SJSA1 (cell line): ENCODE measurements at places on chromosomes 13 and 19. TPM values are rescaled to one million over a fixed set of nuclear protein-coding genes. Genes with fewer than 3 reads are reported as not detected.

- H3K27ac ChIP-seq: no peak overlapping the region
- no peak overlapping the region for H3K4me3 ChIP-seq
- H3K4me1 ChIP-seq: peaks cover 3% of the 10 kb centered on the region; the same call in 1 of the 2 replicates
- no peaks in the 10 kb centered on the region for H3K27me3 ChIP-seq
- no peak for DNase-seq
These were observed 96.9 kb downstream of the COL4A1 start for GRCh38 chr13:110209950-110210603.

GRCh38 chr19:7983286-7983950 is 22.0 kb downstream of the ELAVL1 start:
- no peak overlapping the region for H3K4me3 ChIP-seq
- H3K4me1 ChIP-seq: peaks cover 24% of the 10 kb centered on the region
- no peak overlapping the region for H3K27ac ChIP-seq
- DNase-seq: no peak
- H3K36me3 ChIP-seq: peaks cover 88% of the 10 kb centered on the region

Gene OVOL3
- total RNA-seq: not detected in 2 replicates

DNA sequence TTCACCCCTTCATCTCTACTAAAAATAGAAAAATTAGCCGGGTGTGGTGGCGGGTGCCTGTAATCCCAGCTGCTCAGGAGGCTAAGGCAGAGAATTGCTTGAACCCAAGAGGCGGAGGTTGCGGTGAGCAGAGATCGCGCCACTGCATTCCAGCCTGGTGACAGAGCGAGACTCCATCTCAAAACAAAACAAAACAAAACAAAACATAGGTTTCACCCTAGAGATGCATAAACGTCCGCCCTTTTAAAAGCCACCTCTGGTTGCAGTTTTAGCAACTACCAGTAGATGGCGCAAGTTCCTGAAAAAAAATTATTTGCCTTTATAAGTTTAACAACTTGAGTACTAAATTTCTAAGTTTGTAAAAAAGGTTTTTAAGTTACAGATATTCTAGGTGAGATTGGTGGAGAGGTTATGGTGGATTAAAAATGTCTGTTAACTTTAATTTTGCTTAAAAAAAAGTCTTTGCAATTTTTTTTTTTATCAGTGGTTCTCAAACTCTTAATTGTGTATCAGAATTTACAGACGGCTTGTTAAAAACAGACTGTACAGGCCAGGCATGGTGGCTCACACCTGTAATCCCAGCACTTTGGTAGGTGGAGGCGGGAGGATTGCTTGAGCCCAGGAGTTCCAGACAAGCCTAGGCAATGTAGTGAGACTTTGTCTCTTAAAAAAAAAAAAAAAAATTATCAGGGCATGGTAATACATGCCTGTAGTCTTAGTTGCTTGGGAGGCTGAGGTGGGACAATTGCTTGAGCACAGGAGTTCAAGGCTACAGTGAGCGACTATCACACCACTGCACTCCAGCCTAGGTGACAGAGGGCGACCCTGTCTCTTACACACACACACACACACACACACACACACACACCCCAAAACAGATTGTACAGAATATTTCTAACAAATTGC is 42.1 kb downstream of the NAA16 start:
- H3K4me1 ChIP-seq: no peaks in the 10 kb centered on the region
- H3K27me3 ChIP-seq: no peaks in the 10 kb centered on the region
- H3K27ac ChIP-seq: peak overlapping the region; percentile 51
- peaks cover 34% of the 10 kb centered on the region for H3K36me3 ChIP-seq

GRCh38 chr19:1862424-1863327 is 703 bp downstream of the KLF16 start:
- peak overlapping the region; percentile 57 for H3K4me3 ChIP-seq
- no peaks in the 10 kb centered on the region for H3K27me3 ChIP-seq
- H3K27ac ChIP-seq: no peak overlapping the region; the same call in 1 of the 2 replicates

DNA sequence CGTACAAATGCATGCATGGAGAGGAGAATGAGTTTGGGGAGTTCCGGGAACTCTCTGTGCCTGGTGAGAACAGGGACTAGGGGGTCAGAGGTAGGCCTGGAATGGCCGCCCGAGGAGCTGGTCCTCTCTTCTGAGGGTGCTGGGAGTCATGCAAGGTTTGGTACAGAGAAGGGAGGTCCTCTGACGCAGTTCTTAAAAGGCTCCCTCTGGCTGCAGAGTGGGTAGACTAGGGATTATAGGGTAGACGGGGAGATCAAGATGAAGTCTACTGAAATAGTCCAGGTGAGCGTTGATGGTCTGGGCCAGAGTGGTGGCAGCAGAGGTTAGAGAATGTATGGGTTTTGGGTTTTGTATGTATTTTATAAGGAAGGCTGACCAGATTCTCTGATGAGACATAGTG is 796 bp downstream of the ZNF304 start:
- H3K27me3 ChIP-seq: no peaks in the 10 kb centered on the region
- H3K4me3 ChIP-seq: peak overlapping the region; percentile 73
- H3K4me1 ChIP-seq: peaks cover 12% of the 10 kb centered on the region
- H3K36me3 ChIP-seq: peaks cover 54% of the 10 kb centered on the region
- peak; percentile 2 for DNase-seq

Gene LIM2
- total RNA-seq: not detected in 2 replicates

DNA sequence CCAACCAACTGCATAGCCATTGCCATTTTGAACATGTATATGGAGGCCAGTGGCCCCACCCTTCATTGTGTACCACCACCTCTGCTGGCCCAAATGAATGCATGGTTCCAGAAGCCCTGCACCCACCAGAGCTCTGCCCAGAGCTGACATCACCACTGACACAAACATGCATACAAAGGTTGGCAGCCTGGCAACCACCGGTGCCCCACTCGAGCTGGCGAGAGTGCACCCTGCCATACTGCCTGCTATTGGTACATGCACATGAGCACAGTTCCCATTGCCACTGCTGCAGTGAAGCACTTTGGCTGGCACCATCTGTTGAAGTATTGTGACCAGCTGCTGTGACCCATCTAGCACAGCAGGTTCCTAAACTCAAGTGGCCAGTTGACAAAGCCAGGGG is 1564.9 kb downstream of the OLFM4 start:
- no peak overlapping the region for H3K4me3 ChIP-seq
- no peaks in the 10 kb centered on the region for H3K27me3 ChIP-seq
- DNase-seq: no peak
- no peaks in the 10 kb centered on the region for H3K36me3 ChIP-seq

DNA sequence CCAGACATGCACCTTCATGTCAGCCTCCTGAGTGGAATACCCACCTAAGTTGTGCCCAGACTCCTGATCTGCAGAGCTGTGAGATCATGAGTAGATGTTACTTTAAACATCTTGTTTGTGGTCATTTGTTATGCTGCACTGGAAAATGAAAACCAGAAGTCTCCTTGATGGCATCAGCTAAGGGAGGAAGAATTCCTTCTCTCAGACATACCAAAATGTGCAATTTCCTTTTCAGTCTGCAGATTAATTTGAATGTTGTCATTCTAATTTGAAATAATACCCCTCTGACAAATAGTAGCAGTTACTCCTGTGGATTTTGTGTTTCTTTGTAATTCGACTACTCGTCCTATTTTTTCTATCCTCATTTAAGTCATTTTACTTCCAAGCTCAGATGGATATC is 59.3 kb downstream of the ITGBL1 start:
- no peak overlapping the region for H3K27ac ChIP-seq
- H3K36me3 ChIP-seq: no peaks in the 10 kb centered on the region
- no peak for DNase-seq
- H3K27me3 ChIP-seq: no peaks in the 10 kb centered on the region
- no peak overlapping the region for H3K4me3 ChIP-seq

Gene ZNF177
- total RNA-seq: 1.8 TPM in 1 of 2 replicates, not detected in the other

GRCh38 chr19:29651622-29652394 is 13.5 kb upstream of the PLEKHF1 start:
- no peak overlapping the region for H3K4me3 ChIP-seq
- no peak overlapping the region for H3K27ac ChIP-seq
- no peaks in the 10 kb centered on the region; the same call in 1 of the 2 replicates for H3K27me3 ChIP-seq
- no peak for DNase-seq
- H3K4me1 ChIP-seq: no peaks in the 10 kb centered on the region

DNA sequence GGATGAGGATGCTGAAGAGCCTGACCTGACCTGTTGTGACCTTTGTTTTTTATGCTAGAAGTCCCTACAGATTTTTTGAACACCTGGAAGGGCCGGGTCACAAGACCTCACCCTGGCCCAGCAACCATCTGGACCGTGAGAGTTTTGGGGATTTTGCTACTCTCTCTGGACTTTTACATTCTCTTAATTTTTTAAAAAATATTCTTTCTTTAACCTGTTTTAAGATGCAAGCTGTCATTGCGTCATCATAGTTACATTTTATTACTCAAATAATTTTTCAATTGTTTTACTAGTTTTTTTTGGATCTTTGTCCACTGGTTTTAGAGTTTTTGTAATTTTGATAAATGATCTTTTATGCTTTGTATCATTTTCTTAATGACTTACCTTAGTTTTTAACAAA is 7.5 kb downstream of the DKKL1 start:
- no peaks in the 10 kb centered on the region for H3K36me3 ChIP-seq
- DNase-seq: no peak
- no peak overlapping the region for H3K4me3 ChIP-seq
- H3K4me1 ChIP-seq: no peaks in the 10 kb centered on the region
- H3K27ac ChIP-seq: no peak overlapping the region

Gene SLC10A2
- not detected in 2 replicates for total RNA-seq

DNA sequence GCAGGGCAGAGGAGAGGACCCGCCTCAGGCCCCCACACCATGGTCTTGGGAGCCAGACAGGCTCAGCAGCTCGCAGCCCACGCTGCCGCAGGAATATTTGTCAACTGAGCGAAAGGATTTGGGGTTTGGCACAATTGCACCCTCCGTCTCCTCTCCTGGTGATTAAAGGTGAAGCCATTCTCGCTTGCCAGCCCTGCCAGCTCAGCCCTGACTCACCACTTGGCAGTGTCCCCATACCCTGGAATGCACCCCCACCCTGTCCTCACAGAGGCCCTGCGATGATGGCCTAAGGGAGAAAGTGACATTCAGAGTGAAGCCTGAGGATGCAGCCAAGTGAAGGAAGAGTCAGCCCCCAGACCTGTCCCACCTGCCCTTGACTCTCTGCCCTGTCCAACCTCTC is 18.8 kb downstream of the CYTH2 start:
- no peak overlapping the region for H3K27ac ChIP-seq
- peak; percentile 76 for DNase-seq
- no peaks in the 10 kb centered on the region for H3K36me3 ChIP-seq
- H3K4me3 ChIP-seq: no peak overlapping the region
- H3K4me1 ChIP-seq: peaks cover 25% of the 10 kb centered on the region
- H3K27me3 ChIP-seq: peaks cover 21% of the 10 kb centered on the region

Gene MEIOSIN
- not detected in 2 replicates for total RNA-seq
